Cortex of kidney (tissue), 1 donor: ENCODE measurements at places on chromosomes 11 and 22.

- DNase-seq, result no peak
These were observed 20.1 kb upstream of the SORL1 start for GRCh38 chr11:121431820-121432526.

DNA sequence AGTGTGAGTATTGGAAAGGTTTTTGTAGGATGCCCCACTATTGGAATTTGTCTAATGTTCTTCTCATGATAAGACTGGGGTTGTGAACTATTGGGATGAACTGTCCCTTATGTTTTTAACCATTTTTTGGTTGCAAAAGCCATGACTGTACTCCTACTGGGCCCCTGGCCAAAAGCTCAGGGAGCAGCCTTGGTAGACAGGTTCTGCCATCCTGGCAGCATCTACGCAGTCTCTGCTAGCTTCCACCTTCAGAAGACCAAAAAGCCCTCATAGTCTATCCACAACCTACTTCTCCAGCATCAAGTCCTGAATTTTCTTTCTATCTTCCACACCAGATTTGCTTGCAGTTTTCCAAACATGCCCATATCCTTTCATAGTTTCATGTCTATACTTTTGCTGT lies 211.8 kb downstream of the TENM4 start:
- DNase-seq, result no peak

DNA sequence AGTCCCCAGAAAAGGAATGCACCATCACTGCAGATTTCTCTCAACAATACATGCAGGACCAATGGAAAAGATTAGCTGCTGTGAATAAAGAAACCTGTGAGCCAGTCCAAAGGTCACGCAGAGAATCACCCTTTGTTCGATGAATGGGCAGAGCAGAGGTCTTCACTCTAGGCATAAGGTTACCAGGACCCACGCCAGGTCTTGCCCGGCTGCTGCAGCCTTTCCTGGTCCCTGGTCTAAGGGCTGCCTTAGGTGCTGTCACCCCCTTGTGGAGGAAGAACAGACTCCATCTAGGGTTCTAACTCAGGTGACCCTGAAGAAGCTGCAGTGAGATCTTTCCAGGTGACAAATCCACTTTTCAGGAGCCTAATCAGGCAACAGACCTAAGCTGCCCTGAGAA lies 29.0 kb upstream of the NAP1L4 start:
- DNase-seq, result no peak

DNA sequence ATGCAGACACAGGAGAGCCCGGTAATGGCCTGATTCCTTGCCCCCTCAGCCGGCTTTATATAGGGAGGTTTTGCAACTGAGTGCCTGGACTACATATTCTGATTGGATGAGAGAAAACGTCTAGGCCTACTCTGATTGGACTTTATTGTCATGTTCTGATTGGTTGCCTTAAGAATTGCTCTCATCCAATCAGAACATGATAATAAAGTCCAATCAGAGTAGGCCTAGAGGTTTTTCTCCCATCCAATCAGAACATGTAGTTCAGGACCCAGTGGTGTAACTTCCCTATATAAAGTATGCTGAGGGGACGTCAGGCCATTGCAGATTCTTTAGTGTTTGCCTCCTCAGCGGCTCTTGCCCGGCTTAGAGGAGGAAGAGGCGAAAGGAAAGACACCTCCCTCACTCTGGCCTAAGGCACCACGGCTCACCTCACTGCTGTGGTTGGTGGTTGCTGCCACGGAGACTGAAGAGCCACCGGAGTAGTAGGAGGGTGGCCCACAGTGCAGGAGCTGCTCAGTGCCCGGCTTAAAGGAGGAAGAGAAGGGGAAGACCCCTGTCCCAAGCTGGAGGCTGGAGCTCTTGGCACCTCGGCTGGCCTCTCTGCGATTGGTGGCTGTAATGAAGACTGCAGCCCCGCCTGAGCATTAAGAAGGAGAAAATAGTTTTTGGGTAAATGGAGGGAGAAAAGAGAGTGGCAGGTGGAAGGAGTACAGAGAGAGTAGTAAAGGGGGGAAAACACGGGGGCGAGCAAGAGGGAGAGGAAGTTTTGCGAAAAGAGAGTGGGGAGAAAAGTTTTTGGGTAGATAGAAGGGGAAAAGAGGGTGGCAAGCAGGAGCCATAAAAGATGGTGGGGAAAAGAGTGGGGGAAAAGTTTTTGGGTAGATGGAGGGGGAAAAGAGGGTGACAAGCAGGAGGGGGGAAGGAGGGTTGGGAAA lies 116.7 kb upstream of the SERPIND1 start:
- no peak for DNase-seq

DNA sequence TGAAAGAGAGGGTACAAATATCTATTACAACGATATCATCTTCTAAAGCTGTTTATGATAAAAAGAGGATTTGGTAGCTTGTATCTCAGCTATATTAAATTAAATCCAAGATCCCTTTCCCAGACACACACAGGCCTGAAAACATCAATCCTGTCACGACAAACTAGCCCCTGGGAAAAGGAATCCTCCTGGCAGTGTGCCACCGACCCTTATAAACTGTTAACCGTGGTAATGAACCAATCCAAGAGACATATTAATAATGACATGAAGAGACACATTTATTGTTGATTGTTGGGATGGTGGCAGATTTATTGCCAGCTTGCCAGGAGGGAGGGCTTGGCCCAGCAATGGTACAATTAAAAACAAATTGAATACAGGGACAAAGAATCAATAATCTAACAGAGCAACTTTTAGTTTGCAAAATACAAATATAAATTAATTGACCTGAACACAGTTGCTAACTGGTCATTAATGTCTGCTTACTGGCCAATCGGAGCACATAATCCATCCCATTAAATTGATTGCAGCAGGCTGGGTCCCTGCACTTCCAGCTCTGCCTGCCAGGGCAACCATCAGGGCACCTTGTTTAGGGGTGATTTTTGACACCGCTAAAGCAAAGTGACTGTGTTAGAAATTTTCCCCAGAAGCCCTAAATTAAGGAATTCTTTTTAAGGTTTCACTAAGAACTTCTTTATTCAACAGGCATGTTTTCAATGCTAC lies 887.6 kb downstream of the OPCML start:
- DNase-seq, result no peak

GRCh38 chr22:49683032-49683431 lies 144.6 kb downstream of the BRD1 start:
- DNase-seq, result no peak

- no peak for DNase-seq
These were observed 77.4 kb downstream of the NARS2 start for GRCh38 chr11:78497293-78497692.

DNA sequence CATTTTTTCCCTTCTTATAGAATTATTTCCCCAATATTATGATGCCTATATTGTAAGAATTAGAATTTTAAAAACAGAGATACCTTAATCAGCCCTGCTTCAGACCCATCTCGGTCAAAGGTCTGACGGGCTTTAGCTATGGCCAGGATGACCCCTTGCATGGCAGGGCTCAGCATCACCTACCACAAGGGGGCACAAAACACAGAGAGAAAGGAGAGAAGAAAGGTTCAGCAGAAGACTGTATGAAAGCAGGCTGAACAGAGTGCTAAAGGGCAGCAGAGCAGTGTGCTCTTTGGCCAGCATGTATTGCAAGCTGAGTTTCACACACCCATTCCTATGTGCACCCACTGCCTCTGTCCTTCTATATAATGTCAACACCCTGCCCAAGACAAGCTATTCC lies 26.8 kb downstream of the CLDN25 start:
- DNase-seq, result no peak

- no peak for DNase-seq
These were observed 233.0 kb downstream of the FAM76B start for GRCh38 chr11:95556342-95557163.

DNA sequence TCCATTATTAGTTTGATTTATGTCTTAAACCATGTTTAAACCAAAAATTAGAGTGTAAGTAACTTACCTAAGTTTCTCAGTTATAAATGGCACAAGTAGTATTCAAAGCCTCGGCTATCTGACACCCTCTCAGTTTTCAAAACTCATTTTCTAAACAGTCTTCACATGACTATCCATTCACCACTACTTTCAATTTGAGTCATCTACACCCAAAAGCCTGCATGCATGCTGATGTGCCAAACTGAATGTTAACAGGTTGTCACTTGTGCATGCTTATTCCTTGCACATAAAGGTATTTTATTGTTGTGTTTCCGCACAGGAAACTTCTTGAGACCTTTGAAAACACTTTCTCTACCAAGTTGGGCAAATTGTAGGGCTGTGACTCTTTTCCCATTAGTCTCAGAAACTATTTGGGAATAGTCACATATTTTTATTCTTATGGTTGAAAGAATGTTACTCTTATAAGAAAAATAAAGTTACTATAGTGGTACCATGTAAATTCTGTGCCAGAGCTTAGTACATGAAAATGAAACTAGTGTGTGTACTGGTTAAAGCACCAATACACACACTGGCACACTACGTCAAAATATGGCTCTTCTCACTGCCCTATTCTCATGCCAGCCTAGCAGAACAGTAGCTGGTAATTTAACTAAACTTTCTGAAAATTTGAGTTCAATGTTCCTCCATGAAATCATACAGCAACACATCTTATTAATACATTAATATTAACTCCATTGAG lies 2.2 kb upstream of the OR51E2 start:
- DNase-seq, result no peak

DNA sequence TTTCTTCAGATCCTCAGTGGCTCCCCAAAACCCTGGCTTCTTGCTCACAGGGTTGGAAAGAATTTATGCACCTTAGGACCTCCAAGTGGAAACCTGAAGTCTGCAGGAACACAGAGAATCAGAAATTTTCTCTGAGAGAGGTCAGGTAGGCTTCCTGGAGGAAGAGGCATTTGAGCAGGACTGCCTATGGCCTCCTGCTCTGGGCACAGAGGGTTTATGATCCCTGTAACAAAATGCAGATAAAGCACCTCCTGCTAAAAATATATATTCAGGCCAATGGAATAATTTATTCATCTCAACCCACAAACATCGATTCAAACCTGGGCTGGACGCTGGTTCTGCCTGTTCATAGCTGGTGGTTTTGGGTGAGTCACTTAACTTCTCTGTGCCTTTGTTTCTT lies 68.1 kb upstream of the FGF3 start:
- no peak for DNase-seq

GRCh38 chr11:124740277-124740882 lies 638 bp downstream of the NRGN start:
- no peak for DNase-seq

DNA sequence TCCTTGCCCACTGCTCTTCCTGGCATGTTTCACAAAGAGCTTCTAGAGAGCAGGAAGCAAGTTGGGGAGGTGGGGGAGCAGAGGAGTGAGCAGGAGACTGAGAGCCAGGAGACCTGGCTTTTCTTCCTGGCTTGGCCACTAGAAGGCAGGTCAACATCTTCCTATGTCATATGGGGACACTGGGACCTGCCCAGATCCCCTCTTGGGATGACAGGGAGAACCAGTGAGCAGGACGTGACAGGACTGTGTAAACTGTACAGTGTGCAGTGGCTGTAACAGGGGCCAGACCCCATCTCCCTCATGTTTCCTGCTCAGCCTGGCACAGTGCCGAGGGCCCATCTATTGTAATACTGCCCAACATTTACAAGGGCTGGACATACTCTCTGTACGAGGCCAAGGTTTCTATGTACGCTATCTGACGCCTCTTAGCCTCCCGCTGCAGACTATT lies 29.4 kb downstream of the GDPD5 start:
- DNase-seq, result no peak

GRCh38 chr11:46234311-46234710 lies 43.2 kb upstream of the CREB3L1 start:
- DNase-seq, result no peak

DNA sequence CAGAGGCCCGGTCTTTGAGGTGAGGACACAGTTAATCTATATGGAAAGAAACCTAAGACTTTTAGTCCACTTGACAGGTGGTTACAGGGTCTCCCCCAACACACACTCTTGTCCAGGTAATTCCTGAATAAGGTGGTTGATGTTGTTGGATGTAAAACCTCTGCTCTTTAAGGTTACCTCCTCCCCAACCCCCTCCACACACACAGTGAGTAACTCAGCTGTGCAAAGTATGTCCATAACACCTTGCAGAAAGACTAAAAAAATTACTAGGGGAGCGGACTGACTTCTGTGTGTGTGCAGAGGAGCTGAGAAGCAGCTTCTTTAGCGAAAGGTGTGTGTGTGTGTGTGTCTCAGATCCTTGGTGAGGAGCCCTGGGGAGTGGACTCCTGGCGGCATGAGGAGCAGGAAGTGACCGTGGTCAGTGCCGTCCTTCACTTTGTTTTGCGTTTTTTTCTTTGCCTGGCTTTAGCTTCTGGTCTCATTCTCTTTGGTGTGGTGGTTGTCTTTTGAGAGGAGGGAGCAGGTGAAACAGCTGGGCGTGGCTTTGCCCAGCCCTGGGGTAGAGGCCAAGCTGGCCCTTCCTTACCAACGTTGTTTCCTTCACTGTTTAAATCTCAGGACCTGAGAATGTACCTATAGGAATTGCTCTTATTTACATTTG lies 1.7 kb downstream of the ZBED4 start:
- DNase-seq, result no peak

DNA sequence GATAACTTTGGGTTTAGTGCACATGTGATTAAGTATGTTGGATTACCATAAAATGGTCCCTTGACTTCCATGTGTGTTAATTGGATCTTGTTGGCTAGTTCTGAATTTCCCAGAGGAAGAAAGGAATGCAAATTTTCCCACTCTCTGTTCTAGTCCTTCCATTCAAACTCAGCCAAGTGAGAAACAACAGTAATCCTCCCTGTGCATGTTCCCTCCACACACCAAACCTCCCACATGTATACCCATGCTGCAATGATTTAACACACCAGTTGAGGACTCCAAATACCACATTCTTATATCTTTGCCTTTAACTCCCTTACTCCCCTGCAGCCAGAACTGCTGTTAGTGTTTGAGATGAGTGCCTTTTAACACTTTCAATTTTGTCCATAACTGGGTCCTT lies 1158.9 kb downstream of the DLG2 start:
- DNase-seq, result no peak

DNA sequence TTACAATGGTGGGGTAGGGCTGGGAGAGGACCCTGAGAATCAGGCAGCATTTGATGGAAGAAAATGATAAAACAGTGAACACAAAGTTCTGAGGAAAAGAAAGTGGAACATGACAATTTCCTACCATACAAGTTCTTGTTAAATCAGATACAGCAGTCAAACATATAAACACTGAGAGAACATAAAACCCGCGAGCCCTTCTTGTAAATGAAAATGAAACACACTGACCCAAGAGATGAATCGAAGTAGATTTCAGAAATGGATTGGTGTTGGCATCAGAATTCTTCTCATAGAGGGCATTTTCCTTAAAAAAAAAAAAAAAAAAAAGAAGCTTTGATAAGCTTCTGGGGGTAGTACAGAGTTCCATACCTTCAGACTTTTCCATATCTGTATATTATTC lies 134.7 kb upstream of the TMEM45B start:
- no peak for DNase-seq
